ENCODE measurements at places on chromosomes 3 and 15.

DNA sequence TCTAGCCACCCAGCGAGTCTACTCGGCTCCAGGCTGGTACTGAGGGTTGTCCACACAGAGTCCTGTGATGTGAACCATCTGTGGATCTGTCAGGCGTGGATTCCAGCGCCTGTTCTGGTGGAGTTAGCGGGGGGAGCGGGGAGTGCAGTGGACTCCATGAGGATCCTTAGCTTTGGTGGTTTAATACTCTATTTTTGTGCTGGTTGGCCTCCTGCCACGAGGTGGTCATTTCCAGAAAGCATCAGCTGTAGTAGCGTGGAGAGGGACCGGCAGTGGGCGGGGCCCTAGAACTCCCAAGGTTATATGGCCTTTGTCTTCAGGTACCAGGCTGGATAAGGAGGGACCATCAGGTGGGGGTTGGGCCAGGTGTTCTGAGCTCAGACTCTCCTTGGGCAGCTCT lies 446.5 kb downstream of the EDEM1 start:
- DNase-seq: no peak

GRCh38 chr15:88049506-88049905 lies 207.0 kb downstream of the NTRK3 start:
- DNase-seq: no peak

- DNase-seq: peak; percentile 55
Measured at GRCh38 chr15:45795440-45796069, 160.7 kb downstream of the SQOR start.

DNA sequence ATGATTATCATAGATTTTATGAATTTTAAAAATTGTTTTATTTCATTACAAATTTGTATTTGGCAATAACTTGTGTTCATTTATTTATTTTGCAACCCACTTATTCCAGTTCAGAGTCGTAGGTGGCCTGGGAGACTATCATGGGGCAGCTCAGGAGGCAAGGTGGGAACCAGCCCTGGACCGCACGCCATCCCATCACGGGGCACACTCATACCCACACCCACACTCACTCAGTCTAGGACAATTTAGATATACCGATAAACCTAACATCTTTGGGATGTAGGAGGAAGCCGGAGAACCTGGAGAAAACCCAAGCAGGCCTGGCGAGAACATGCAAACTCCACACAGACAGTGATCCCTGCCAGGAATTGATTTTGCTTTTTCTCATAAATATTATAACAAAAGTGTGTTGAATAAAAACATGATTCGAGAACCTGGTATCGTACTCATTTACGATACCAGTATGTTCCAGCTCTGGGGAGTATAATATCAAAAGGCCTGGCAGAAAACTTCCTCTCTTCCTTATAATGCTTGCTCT lies 205.3 kb downstream of the NFKBIZ start:
- no peak for DNase-seq

DNA sequence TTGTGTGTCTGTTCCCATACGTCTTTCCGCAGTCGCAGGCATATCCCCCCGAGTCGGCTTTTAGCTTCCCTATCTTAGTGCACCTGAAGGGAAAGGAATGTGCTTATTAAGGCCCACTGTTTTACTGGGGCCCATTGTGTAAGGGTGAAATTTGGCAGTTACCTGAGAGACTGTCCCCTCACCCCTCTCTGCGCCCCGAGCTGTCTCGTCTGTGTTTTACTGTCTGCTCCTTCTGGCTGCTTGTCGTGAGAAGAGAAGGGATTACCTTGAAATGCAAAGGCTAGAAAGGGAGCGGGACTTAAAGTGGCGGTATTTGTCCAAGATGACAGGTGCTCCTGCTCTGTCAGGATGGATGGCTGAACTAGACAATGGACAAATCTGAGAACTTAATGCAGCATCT lies 233.0 kb upstream of the POU1F1 start:
- no peak for DNase-seq

DNA sequence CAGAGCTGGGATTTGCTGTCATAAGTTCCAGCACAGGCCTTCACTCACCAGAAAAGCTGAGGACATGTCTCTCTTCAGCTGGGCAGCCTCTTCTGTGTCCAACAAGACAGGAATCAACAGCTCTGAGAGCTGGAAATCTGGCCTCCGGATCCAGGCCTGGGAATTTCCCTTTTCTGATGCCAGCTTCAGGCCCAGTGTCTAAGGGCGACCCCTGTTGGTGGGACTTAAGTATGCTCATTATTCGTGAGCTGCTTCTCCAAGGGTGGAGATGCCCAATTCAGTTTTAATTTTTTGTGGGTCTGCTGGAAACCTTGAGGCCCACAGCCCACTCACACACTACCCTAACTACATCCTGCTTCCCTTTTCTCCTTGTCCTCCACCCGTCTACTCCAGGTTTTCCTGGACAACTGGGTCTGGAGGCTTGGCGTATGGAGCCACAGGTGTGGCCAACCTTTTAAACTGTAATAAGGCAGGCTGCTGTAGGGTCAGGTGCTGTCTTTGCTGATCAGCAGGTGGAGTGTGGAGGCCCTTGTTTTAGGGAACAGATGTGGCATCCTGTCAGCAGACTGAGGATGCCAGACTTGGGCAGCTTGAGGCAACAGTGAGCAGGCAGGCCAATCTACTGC lies 2.6 kb upstream of the CEMIP start:
- DNase-seq: peak; percentile 25

- no peak for DNase-seq
Measured at GRCh38 chr3:108171106-108171505, 51.1 kb downstream of the IFT57 start.

GRCh38 chr15:37771465-37771864 lies 163.0 kb upstream of the TMCO5A start:
- no peak for DNase-seq

DNA sequence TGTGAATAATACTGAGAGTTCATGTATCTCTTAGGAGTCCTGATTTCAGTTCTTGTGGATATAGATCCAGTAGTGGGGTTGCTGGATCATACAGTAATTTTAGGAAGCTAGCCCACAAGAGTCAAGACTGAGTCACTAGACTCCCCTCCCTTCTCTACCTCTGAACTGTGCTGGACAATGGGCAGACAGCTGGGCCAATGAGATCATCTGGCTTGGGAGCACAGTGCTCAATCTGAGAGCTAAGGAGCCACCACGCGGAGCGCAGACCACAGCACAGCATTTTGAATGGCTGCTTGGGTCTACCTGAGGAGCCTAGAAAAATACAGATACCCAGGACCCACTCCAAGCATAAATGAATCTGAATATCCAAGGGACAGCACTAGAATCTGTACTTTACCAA lies 32.5 kb downstream of the WNT5A start:
- DNase-seq: no peak

- DNase-seq: no peak
Measured at GRCh38 chr3:67790043-67790442, 135.6 kb upstream of the SUCLG2 start.

GRCh38 chr15:75673426-75674235 lies 25.9 kb downstream of the SNX33 start:
- DNase-seq: no peak

DNA sequence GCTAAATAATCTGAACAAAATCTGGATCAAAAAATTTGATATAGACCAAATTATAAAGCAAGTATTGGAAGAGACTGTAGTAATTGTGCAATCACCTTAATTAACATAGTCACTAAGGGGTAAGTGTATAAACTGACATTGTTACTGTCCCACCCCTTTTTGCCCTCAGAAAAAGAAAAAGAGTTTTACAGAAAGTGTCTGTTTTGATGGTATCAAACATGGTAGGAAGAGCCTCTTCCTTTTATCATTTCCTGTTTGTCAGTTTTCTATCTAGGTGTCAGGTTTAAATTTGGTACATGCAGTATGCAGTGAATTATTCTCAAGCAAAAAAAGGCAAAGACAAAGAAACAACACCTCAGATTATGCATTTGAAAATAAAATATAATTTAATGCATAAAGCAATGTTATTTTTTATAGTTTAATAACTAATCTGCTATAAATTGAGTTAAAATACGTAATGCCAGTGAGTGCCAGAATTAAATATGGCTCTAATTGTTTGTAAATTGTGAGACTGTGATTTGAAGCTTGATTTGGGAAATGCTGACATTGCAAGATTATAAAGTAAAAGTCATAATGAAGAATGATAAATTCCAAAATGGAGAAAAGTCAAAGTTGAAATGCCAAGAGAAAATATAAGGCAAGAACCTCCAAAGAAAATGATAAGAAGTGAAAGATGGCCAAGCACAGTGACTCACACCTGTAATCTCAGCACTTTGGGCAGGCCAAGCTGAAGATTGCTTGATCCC lies 30.3 kb upstream of the CMC1 start:
- no peak for DNase-seq

DNA sequence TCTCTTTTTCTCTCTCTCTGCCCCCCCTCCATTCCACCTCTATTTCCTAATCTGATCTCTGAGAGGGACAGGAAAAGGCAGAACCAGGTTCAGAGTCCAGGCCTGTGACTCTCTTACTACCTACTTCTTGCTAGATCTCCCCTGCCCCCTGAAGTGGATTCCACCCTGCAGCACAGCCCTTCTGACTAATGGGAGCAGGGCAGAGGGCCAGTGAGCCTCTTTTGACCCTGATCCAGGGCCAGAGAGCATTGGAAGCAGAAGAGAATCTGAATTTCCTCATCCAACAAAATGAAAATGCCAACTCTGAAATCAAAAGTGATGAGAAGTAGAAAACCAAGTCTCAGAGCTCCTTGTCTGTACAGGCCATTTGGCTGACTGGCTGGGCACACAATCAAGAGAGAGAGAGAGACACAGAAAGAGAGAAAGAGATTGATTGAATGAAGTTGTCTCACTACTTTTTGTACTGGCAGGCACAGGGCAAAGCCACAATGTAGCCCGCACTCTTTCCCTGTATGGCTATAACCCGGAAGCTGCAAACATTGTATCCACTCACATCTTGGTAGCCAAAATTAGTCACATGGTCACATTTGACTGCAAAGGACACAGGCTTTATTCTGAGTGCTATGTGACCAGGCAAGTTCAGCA lies 31.6 kb upstream of the GLCE start:
- DNase-seq: no peak

GRCh38 chr3:197104738-197105137 lies 75.1 kb upstream of the MELTF start:
- no peak for DNase-seq

DNA sequence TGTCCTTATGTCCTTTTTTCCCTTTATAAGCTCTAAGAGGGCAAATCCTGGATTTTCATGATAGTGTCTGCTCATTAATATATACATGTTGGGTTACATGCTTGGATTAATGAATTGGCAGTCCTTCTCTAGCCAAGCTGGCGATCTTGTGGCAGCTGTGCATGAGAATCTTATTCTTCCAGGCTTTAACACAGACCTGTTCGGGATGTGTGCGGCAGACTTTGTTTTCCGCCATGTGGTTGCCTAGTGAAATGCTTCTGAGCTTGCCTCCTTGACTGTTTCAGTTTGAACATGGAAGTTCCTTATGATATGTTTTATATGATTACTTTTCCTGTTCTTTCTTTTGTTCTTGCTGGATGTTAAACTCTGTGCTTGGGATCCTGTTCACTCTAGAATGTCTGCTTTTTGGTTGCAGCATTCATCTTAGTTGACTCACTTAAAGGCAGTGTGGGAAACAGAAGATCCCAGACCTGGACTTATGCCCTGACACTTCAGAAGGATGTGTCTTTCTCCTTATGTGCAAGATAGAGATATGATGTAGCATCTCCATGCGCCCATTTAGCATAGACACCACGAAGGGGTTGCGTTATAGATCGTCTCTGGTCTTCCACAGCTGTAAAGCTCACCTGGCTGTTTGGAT lies 7.2 kb downstream of the CHCHD6 start:
- DNase-seq: no peak

GRCh38 chr3:129360705-129361460 lies 67.6 kb downstream of the EFCAB12 start:
- DNase-seq: no peak

DNA sequence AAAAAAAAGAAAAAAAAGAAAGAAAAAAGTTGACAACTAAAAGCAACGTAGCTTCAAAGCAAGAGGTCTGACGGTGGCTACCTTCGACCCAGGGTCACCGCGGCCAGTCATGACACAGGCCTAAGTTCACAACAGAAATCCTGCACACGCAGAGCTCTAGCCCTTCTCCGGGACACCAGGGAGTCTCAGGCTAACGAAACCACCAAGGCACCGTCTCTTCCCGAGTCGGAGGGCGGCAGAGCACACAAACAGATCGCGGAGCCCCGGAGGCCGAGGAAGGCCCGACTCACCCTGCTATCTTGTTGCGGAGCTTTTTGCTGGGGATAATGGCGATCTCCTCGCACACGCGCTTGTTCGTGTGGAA lies 584 bp downstream of the RPS17 start:
- DNase-seq: no peak

Data from NCI-H2029 (cell line).